ENCODE measurements at places on chromosomes 6 and 20.

GRCh38 chr6:7526755-7527154, 14.7 kb upstream of the DSP start:
- DNase-seq: no peak

DNA sequence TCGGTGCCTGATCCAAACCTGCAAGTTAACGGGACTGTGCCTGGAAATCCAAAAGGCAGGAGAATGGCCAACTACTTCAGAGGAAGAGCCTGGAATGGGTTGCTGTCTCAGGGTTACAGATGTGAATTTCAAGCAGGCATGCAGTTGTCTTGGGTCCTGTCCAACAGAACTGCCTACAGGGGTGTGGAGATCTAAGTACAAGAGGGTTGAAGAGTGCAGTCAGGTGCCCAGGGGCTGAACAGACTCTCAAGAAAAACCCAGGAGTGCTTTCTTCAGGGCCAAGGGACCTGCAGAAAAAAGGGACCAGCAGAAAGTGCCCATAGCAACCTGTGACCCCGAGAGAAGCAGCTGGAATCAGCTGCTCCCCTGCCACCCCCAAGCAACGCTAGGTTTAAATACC, 71.0 kb downstream of the PREP start:
- DNase-seq: no peak

- no peak for DNase-seq
Measured at GRCh38 chr6:85130743-85131142, 319.1 kb upstream of the NT5E start.

GRCh38 chr6:32865724-32866443, 11.9 kb downstream of the PSMB9 start:
- DNase-seq: no peak

DNA sequence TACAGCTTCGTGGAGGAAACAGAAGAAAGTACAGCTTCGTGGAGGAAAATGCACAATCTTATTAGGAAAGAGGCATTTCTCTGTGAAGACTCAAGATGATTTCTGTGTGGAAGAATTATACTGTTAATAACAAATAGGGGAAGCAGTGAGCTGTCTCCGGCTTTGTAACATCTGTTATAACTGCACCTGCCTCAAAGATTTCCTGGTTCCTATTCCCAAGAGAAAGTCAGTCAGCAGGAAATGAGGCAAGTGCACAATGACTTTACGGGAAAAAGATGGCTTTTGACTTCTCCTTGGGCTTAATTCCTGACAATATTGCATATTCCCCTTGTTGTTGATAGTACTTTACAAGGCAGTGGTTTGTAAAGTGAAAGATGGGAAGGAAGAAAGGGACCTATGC, 538.5 kb downstream of the BMP2 start:
- no peak for DNase-seq

GRCh38 chr6:72212686-72213085, 326.3 kb downstream of the RIMS1 start:
- DNase-seq: no peak

Measured in right renal cortex interstitium (tissue), 3 donors.